ENCODE measurements at places on chromosomes 7 and 10.

DNA sequence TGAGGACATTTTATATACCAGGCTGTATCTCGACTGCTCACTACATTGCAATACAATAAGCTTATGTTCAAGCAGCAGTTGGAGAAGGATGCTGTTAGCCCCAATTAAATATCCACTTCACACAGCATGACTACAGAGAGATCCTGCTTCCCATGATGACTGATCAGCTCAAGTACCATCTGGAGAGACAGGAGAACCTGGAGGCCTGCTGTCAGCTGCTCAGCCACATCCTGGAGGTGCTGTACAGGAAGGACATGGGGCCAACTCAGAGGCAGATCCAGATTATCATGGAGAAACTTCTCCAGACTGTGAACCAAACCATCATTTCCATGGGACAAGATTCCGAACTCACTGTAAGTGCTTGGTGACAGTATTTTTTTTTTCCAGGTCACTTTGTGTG lies 22.5 kb downstream of the RNF133 start:
- no peak for DNase-seq

GRCh38 chr10:8712656-8713055 lies 658.2 kb downstream of the GATA3 start:
- no peak for DNase-seq

DNA sequence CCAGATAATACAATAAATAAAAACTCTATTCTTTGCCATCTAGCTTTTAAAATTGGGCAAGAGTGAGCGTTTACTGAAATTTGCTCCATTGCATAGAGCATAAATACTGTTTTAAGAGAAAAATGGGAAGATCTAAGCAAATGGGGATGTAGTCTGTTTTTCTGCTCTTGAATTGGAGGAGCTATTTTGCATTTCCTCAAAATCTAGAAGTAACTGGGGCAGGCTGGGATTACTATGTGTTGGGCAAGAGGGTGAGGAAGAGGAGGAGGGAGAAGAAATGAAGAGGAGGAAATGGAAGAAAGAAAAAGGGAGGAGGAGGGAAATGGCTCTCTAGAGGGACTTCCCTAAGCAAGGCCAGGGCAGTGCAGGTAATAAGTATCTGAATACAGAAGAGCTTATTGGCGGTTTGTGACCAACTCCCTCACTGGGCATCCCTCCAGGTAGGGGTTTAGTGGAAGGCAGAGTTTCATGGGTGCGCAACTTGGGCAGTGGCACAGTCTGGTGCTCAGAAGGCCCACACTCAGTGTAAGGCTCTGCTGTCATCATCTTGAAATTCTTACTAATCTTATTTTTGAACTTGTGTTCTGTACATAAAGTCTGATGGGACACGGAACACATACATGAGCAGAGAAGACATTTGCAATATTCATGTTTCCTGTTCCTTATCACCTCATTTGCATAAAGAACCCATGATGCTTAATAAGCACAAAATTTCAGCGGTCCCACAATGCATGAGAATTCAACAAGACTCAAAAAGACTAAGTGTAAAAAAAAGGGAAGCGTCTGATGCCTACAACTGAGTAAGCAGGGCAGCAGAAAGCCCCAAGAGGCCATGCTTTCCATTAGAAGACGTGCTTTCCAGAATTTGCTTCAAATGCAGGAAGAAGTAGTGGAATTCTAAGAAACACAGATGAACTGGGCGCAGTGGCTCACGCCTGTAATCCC lies 116.9 kb downstream of the EVX1 start:
- DNase-seq = no peak

DNA sequence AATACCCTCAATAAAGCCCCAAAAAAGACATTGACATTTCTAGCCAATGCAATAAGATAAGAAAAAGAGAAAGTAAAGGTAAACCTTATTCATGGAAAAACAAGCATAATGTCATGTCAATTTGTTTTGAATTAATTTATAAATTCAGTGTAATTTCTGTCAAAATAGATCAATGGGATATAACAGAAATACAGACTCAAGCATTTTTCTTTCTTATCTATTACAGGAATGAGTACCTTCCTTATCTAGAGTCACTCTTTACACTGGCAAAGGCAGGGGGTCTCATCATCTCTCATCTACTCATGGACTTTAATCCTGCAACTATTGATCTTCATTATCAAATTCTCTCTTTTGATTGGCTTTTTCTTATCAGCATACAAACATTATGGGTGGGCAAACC lies 127.1 kb upstream of the SHH start:
- no peak for DNase-seq

DNA sequence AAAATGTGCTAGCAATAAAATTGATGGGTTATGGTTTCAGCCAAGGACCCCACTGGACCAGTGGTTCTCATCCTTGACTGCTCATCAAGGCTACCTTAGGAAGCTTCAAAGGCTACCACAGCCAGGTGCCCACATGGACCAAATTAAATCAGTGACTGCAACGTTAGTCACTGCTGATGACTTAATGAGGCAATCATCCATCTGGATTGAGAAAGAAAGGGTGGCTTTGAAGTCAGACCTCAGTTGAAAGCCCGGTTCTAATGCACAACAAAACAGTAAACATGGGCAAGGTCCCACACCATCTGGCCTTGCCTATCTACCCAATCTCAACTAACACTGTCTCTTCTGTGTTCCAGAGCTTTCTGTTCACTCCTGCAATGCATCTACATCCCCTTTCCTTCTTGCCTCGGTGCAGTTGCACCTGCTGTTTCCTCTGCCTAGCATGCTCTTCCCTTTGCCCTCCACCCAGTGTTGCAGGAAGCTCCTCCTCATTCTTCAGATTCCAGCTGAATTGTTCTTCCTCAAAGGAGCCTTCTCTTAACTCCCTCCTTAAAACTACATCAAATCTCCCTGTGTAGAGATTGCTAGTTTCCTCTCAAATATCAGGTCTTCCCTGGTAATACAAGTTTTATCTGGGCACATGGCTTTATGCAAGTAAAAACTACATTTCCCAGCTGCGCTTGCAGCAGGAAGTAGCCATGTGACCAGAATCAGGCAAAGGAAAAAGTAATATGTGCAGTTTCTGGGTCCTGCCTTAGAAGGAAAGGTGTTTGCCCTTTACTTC lies 10.3 kb upstream of the KCNK18 start:
- no peak for DNase-seq

GRCh38 chr10:5242585-5242984 lies 45.9 kb downstream of the AKR1C4 start:
- no peak for DNase-seq

DNA sequence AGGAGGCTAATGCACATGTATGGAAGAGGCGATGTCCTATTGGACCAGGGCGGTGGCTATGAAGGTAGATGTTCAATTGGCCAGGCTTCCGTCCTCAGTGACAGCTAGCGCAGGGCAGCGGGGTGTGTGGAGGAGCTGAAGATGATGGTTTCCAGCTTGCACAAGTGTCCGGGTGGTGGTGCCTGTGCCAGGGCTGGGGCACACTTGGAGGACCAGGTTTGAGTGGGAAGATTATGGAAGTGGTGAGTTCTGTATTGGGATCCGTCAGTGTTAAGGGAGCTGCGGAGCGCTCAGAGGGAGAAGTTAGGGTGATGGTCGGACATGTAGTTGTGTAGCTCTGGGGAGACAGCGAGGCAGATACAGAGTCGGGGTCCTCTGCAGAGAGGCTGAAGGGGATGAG lies 8.5 kb upstream of the TBL2 start:
- no peak for DNase-seq

DNA sequence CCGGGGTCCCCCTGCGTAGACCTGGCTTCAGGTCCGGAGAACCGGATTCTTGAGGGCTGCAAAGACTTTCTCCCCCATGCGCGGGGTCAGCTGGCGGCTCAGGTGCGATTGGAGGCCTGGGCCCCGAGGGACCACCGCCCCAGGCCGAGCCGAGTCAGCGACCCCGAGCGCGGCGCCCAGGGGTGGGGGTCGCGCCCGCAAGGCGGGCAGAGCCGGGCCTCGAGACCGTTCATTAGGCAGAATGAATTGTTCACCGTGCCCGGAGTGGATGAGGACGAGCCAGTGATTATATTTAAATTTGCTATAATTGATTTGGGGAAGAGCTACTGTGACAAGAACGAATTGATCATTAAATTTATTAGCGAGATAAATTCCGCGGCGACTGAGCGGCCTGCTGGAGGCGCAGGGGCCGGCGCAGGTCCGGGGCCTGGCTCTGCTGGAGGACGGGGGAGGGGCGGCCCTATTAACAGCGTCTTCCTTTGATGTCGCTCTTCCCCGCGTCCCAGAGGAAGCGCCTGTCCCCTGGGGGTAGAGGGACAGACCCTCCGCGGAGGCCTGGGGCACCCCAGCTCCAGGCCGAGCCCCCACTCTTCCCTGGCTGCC lies 7.5 kb downstream of the MNX1 start:
- DNase-seq = no peak

- DNase-seq = no peak
Observed at GRCh38 chr7:111436608-111437007, 125.7 kb downstream of the IMMP2L start.

- DNase-seq = no peak
Observed at GRCh38 chr7:44224974-44225565, 24.3 kb downstream of the YKT6 start.

- no peak for DNase-seq
Observed at GRCh38 chr7:66886152-66886551, 34.9 kb upstream of the TMEM248 start.

GRCh38 chr7:21767300-21767900 lies 178.3 kb downstream of the CDCA7L start:
- DNase-seq = no peak

GRCh38 chr7:34133356-34133982 lies 228.1 kb downstream of the BMPER start:
- DNase-seq = no peak

Measured in activated CD4-positive, CD25-positive, alpha-beta regulatory T cell (primary cell).